ENCODE measurements at places on chromosomes 13 and 19.
A peak's percentile ranks its signal among the peaks of the same experiment; 100 is the strongest.

- DNase-seq = peak; percentile 80
These were observed at the start of gene NUDT19 for GRCh38 chr19:32691291-32691951. Gene NUDT19, plus strand, starts transcription at chr19:32691821. Its CDS starts 140 bp downstream, at chr19:32691961.

GRCh38 chr19:9865732-9866501, 30.8 kb downstream of the PIN1 start:
- peak; percentile 19 for DNase-seq

GRCh38 chr13:98538876-98539275, 38.0 kb downstream of the STK24 start:
- no peak for DNase-seq

DNA sequence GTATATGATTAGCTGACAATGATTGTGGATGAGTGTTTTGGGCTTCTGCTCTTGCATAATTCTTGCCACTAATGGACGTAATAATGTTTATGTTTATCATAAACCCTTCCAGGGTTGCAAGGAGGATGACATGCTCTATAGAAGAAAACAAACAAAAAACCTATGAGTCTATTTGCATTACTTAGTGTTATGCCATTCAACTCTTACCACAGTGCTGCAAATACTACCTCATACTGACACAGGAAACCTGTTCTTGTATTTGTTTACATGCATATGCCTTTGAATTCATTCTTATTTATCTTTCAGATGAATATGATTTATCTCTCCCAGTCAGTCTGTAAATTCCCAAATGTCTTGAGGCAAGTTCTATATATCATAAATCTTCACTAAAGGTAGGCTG, 39.6 kb upstream of the FREM2 start:
- no peak for DNase-seq

GRCh38 chr13:27011661-27012060, 159.9 kb downstream of the USP12 start:
- no peak for DNase-seq

DNA sequence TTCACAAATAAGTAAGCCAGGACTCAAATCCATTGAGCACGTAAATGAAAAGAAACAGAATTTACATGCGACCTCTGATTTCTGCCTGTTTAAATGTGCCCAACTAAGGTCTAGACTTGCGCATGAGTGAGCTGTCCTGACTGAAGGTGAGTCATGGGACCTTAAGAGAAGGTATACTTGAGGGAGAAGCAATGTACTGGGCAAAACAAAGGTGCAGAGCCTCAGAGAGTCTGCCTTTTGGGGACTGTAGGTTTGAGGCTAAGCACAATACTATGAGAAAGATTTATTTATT, 45.8 kb downstream of the UFM1 start:
- DNase-seq = no peak

DNA sequence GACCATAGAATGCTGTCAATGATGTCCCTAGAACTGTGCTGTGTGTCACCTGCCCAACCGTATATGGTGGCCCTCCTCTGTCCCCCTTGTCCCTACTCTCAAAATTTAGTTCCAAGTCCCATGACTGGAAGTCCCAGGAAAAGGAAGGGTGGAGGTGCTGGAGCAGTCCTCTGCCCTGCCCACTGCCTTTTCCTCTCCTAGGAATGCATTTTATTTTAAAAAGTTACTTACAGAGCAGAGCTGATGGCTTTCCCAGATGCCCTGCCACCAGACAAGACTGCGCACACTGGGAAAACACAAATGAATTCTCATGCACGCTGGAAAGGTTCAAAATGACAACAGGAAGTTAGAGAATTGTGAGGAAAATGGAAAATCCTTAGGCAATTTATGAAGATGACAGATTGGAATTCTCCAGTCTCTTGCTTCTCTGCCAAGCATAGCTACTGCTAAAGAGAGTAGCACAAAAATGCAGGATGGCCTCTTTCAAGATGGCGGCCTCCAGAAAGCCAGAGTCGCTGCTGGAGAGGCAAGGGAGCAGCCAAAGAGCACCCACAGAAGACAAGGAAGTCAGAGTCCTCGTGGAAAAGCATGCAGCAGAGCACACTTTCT, 117.1 kb upstream of the TSC22D1 start:
- no peak for DNase-seq

- DNase-seq = no peak
These were observed 17.2 kb downstream of the FUT6 start for GRCh38 chr19:5822181-5822844.

GRCh38 chr19:19410553-19411550, 5.4 kb downstream of the GATAD2A start:
- DNase-seq = peak; percentile 61

DNA sequence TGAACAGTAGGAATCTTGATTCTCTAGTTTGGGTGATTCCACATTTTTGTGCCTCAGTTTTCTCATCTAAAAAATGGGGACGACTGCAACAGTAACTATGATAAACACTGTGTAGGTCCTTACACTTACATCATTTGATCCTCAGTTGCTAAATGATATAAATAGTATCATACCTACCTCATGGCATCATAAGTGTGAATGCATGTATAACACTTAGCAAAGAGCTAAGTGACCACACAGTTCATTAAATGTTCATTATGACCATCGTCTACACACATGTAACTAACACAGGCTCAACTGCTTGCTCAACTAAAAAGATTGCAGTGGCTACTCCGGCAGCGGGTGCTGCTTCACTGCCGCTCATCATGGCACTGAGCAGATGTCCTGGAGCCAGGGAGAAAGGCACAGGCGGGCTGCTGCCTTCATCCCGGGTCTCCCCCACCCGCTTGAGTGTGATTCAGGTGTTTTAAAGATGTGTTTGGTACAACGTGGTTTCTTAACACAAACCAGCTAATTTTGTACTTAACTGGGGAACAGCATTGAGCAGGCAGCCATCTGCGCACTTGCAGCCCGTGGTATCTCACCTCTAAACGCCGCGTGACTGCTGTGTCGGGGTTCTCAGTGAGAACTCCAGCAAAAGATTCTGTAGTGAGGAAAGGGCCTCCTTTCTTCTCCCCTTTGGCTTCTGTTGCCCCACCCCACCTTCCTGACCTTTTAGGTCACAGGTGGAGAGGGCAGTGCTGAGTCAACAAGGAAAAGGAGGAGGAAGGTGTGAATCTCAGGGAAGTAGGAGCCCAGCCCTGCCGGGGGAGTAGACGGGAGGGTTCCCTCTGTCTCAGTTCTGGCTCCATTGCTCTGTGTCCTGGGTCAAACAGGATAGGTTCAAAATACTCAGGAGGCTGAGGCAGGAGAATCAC, 11.7 kb upstream of the ACTN4 start:
- no peak for DNase-seq

DNA sequence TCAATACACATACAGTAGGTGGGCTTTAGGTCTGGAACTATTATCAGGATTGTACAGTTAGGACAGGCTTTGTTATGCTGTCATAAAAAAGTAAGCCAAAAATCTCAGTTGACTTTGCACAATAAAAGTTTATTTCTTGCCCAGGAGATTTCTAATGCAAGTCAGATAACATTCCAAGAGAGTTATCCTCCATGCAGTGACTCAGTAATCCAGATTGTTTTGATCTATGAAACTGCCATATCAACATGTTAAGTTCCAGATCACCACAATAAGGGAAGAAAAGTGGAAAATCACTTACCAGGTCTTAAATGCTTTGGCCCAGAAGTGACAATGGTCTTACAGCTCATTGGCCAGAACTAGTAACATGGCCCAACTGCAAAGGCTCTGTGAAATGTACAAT, 636.2 kb upstream of the KLF12 start:
- DNase-seq = no peak

- DNase-seq = no peak
These were observed 18.0 kb downstream of the ARHGAP35 start for GRCh38 chr19:46878613-46879375.

GRCh38 chr19:39083599-39083982, 577 bp upstream of the ACP7 start:
- no peak for DNase-seq

- no peak for DNase-seq
These were observed 59.7 kb upstream of the TNFRSF19 start for GRCh38 chr13:23510544-23510916.

DNA sequence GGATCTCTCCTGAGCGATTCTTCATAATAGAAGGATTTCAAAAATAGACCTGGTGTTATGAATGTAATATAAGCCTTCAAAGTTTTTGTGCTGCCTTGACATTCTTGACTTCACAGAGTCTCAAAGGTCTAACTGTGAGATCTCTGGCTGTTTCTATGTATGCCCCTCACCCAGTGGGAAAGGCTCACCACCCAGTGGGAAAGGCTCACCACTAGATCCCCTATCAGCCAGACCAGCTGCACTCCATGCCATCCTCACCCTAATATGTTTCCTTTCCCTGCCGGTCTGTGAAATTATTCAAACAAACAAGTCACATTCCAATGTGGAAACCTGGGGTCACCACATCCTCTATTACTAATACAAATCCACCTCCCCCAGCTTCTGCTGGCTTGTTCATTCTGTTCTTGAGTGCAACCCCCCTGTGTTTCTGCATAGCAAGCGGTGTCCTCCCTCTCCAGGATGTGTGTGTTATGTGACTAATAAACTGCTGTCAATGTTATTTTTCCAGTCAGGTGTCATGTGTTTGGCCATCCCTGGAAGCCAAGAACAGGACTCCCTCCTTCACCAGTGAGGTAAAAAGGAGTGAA, 13.8 kb upstream of the SLITRK1 start:
- DNase-seq = no peak

- no peak for DNase-seq
These were observed 7.1 kb upstream of the EPN1 start for GRCh38 chr19:55667958-55668357.

DNA sequence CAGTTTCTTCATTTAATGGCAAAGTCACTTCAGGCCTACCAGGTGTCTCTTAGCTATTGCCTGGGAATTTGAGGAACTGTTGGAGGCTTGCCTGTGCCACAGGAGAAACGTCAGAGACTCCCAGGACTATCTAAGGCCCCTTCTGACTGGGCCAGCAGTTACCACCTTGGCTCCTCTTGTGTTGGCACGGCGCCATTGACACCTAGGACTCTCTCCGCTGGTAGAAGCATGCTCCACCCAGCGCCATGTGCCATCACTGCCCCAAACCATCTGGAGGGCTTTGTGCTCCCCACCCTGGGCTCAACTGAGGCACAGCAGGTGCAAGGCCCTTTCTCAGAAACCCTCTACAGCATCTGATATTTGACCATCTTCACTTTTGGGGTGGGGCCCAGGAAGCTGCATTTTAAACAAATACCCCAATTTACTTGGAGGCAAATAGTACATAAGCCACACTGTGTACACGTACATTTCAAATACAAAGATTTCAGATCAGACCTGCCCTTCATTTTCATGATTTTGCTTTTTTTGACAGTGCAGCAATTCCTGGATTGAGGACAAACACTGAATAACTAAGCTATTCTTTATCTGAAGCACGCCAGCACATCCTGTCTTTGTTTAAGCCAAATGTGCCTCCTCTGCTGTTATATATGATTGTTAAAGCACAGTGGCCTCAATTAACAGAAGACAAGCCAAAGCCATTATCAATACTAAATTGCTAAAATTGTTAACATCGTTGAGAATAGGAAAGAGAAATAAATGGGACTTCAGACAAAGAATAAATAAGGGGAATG, 59.9 kb upstream of the TPP2 start:
- DNase-seq = no peak

DNA sequence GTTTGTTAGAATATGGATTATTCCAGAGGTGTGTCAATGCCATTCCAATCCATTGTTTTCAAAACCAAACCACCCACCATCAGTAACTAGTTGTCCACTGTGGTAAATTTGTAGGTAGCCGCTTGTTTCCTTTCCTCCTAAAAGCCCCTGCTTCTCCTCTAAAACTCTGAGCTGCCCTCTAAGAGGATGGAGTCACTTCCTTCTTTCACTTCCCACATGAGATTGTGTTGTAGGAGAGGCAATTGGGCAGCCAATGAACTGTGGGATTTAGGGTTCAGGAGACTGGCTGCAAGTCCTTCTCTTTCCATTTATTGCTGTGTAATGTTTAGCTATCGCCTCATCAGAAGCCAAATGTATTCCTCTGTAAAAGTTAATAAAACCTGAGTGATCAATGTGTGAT, 49.9 kb upstream of the RFXAP start:
- no peak for DNase-seq

GRCh38 chr19:34904664-34905527, 21.8 kb upstream of the ZNF30 start:
- DNase-seq = no peak

DNA sequence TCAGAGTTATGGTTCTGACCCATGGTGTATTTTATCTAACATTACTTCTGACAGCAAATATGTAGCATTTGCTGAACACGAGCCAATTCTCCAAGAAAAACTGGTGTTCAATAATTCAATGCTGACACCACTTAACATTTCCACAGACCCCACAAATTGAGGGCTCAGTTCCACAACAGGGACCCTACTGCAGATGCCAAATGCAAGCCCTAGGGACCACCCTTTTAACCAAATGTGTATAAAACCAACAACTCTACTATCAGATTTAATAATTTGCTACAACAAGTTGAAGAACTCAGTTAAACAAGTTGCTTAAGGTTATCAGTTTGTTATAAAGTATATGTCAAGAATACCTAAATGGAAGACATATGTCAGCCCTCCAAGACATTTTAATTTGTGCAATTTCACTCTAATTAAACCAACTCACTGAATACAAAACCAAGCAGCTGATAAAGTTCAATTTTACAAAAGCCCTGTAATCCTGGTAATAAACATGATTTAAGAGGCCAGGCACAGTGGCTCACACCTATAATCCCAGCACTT, 6.7 kb downstream of the ZNF44 start:
- DNase-seq = no peak

GRCh38 chr13:94987869-94988268, 275.5 kb upstream of the SOX21 start:
- no peak for DNase-seq

DNA sequence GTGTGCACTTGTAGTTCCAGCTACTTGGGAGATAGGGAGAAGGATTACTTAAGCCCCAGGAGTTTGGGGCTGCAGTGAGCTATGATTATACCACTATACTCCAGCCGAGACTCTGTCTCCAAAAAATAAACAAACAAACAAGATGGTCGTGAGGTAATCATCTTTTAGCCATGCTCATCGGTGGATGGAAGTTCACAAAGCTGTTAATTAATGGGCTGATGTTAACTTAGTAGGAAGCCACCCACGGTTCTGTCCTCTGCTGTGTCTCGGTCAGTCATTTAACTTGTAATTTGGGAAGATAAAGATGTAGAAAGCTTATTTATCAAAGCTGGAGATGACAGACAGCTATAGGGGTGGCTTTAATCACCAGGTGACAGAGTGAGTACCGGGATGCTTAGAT, 64.9 kb downstream of the ARHGEF18 start:
- DNase-seq = no peak

- DNase-seq = no peak
These were observed 14.5 kb upstream of the TNFAIP8L1 start for GRCh38 chr19:4624733-4625362.

DNA sequence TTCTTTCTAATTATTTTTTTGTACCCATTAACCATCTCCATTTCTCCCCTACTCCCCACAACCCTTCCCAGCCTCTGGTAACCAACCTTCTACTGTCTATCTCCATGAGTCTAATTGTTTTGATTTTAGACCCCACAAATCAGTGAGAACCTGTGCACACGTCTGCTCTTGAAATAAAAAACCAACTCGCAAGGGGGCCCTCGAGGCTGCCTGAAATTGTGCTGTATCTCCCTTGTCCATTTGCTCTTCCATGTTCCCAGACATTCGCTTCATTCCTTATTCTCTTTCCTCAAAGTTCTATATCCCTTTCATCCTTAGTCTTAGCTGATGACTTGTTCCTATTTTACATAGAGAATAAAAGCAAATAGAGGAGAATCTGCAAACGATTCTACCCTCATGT, 95.0 kb downstream of the GPC5 start:
- no peak for DNase-seq

Measured in stimulated activated CD4-positive, alpha-beta T cell treated with anti-CD3 and anti-CD28 coated beads, Interleukin-4, amount 100 ng/mL, for 24 hours (primary cell).